HepG2 (cell line): ENCODE measurements at places on chromosomes 1 and 21. TPM values are rescaled to one million over a fixed set of nuclear protein-coding genes. Genes with fewer than 3 reads are reported as not detected.

GRCh38 chr1:7506454-7507284, 264.4 kb upstream of the VAMP3 start:
- DNase-seq, result no peak

DNA sequence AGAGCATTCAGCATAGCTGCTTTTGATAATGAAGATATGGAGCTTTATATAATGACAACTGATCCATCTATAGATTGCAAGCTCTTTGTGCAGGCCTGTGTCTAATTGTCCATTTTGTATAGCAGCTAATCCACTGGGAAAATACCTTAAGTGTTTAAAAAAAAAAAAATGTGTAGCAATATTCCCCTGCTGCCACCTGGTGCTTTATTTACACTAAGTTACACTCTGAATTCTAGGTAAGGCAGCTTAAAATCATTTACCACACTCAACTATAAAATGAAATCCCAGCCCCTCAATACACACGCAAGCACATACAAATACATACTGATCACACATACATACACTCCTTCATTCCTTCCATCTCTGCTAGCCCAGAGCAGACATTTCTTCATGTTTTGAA, 49.1 kb upstream of the BCL9 start:
- DNase-seq, result no peak

GRCh38 chr1:165403835-165404482, 41.0 kb downstream of the RXRG start:
- DNase-seq, result peak; percentile 58

- DNase-seq, result peak; percentile 50
These were observed 53.1 kb upstream of the HMCN1 start for GRCh38 chr1:185681034-185681633.

- DNase-seq, result no peak
These were observed 170.8 kb downstream of the SIPA1L2 start for GRCh38 chr1:232459087-232459486.

GRCh38 chr1:197715806-197716205, 59.5 kb downstream of the DENND1B start:
- no peak for DNase-seq

DNA sequence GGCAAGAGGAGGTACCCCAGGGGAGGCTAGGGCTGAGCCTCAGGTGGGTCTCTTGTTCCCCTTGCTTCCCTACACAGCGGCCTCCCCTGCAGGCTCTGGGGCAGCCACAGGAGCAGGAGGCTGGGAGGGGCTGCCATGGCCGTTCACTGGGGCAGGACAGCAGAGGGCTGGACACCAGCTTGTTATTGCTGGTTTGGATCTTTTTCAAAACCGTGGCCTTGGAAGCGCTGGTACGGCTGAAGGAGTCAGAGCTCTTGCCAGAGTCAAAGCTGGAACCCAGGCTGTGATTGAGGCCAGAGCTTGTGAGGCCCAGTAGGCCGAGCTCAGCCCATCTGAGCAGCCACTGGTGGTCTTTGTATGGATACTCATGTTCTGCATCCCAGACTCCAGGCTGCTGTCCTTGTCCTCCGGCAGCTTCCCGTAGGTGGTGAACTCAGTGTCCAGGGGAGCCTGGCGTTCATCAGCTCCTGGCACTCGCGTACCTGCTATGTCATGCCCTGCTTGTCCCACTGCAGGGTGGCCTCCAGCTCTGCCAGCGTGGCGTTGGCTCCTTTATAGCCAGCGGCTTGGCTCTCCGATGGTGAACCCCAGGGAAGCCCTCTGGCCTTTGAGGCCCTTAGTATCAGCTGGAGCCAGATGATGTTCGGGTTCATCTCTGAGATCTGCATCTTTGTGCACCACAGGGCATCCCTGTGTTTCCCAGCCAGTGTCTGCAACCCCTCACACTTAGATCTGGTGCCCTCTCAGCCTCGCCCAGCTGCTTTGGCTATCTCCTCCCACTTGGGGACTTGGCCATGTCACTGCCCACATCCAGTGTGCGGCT, 40.3 kb upstream of the THEM4 start:
- no peak for DNase-seq

GRCh38 chr1:234214911-234215892, 158.1 kb upstream of the COA6 start:
- no peak for DNase-seq

DNA sequence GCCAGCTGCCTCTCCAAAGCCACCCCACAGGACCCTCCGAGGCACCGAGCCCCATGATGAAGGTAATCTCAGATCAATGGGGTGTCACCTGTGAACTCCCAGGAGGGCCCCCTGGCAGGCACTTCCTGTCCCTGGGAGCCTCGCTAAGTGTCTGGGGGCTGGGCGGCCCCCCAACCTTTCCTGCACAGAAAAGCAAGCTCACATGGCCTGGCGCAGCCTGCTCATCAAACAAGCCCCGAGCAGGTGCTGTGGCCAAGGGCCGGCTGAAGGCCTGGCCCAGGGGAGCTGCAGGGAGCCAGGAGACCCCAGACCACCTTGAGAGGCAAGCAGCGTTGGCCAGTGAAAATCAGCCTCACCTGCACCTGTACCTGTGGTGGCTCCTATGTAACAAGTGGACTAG, 2.9 kb downstream of the RIPK4 start:
- DNase-seq, result no peak

DNA sequence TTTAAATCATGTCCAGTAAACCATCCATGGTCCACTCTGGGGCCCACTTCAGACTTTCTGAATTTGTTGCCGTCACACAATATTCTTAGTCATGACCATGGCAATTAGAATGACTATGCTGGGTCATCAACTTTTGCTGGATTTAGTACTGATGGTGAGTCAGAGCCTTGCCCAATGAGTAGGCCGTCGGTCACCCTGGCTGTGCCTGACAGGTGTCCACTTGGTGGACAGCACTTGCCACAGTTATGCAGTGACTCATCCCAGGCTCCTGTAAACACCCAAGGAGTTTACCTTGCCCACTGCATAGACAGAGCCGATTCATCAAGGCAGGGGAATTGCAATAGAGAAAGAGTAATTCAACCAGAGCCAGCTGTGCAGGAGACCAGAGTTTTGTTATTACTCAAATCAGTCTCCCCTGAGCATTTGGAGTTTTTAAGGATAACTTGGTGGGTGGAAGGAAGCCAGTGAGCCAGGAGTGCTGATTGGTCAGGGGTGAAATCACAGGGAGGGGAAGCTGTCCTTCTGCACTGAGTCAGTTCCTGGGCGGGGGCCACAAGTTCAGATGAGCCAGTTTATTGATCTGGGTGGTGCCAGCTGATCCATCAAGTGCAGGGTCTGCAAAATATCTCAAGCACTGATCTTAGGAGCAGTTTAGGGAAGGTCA, 333.8 kb downstream of the PTPRU start:
- DNase-seq, result peak; percentile 43

- DNase-seq, result no peak
These were observed 89.6 kb downstream of the RERE start for GRCh38 chr1:8727809-8728213.

GRCh38 chr1:110250749-110251148, 40.6 kb downstream of the KCNC4 start:
- no peak for DNase-seq

DNA sequence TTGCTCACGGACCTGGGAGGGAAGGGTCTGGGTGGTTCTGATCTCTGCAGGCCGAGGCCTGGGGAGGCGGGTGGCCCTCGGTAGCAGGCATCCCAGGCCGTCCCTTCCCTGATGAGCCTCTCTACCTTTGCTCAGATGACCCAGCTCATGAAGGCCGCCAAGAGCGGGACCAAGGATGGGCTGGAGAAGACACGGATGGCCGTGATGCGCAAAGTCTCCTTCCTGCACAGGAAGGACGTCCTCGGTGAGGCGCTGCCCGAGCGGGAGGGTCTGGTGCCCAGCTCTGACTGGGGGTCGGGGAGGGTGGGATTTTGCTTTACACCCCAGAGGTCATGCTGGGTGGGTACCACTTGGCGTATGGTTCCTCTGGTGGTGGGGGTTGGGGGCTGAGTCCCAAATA, 76.5 kb downstream of the ARHGEF10L start:
- no peak for DNase-seq

GRCh38 chr1:27391511-27392095, 819 bp upstream of the GPR3 start:
- peak; percentile 29 for DNase-seq

- no peak for DNase-seq
These were observed 88.8 kb upstream of the ETS2 start for GRCh38 chr21:38716942-38717341.

DNA sequence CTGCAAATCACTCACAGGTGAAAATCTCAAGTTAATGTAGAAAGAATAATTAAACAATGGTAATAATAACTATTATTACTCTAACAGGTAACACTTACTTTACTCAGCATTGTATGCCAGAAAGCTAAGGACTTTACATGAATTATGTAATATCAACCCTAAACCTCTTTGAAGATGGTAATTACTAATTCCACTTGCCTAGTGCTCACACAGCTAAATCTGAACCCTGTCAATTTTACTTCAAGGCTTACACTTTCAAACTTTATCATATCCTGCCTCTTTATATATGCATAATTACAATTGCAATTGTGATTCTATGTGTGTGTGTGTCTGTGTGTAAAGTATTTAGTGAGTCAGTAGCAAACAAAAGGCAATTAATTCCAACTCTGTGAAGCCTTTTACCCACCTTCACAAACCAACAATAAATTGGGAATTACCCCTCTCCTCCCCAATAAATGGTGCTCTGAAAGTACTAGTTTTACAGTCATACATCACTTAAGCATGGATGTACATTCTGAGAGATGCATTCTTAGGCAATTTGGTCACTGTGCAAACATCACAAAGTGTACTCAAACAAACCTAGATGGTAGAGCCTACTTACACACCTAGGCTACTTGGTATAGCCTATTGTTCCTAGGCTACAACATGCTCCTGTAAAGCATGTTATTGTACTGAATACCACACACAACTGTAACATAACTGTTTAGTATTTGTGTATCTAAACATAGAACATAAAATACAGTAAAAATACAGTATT, 5.9 kb downstream of the ZNF644 start:
- DNase-seq, result peak; percentile 90

DNA sequence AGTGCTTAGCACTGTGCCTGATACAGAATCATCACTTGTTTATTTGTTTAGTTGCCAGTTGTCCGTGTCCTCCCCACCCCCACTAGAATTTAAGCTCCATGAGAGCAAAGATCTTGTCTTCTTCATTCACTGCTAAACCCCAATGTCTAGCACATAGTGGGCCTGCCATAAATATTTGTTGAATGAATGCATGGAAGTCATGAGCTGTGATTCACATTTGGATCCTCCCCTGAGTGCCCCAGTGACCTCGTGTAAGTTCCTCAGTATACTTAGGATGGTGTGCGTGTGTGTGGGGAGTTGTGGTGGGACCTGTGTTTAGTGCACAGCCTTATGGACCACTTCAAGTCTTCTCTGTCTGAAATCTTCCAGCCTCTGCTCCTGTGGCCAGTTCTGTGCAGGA, 23.1 kb downstream of the IER5 start:
- peak; percentile 13 for DNase-seq

GRCh38 chr1:177913762-177914540, 55.9 kb downstream of the SEC16B start:
- peak; percentile 17 for DNase-seq

DNA sequence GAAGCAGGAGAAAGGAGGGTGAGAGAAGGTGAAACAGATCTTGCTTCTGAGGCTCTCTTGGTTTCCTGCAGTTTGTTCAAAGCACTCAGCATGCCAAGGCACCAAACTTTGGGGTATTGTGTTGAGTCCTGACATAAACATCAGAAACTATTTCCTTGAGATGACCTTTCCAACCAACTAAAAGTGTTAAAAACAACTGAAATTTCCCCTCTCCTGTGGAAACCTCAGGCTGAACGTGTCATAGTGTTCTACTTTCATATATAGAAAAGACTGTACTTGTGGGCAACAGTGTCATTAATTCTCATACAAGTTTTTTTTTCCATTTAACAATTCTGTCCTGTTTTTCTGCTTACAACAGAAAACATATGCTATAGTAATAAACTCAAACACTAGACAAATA, 6.3 kb upstream of the LYST start:
- DNase-seq, result no peak

Gene CRYZL1
- 20.3 and 25.9 TPM in 2 replicates for total RNA-seq

Gene THEMIS2
- 0.38 and 0.46 TPM in 2 replicates for total RNA-seq

Gene CFAP141
- not detected in 2 replicates for total RNA-seq

Gene PERM1
- 0.04 TPM in 1 of 2 replicates, not detected in the other for total RNA-seq

Gene MCOLN3
- 0.04 TPM in 1 of 2 replicates, not detected in the other for total RNA-seq

Gene PNRC2
- total RNA-seq, result 97.5 and 159 TPM in 2 replicates

Gene NR5A2
- 2.8 and 2.9 TPM in 2 replicates for total RNA-seq

Gene GLIS1
- not detected in 2 replicates for total RNA-seq

Gene GABPB2
- total RNA-seq, result not detected in 2 replicates

Gene CD52
- total RNA-seq, result not detected in 2 replicates

Gene CEP104
- 20.4 and 33.8 TPM in 2 replicates for total RNA-seq

Gene SPRR2F
- total RNA-seq, result not detected in 2 replicates
